Stimulated activated CD4-positive, alpha-beta T cell treated with anti-CD3 and anti-CD28 coated beads, Interleukin-2, amount 100 ng/mL, for 48 hours (primary cell): ENCODE measurements at places on chromosomes 7 and 10.

DNA sequence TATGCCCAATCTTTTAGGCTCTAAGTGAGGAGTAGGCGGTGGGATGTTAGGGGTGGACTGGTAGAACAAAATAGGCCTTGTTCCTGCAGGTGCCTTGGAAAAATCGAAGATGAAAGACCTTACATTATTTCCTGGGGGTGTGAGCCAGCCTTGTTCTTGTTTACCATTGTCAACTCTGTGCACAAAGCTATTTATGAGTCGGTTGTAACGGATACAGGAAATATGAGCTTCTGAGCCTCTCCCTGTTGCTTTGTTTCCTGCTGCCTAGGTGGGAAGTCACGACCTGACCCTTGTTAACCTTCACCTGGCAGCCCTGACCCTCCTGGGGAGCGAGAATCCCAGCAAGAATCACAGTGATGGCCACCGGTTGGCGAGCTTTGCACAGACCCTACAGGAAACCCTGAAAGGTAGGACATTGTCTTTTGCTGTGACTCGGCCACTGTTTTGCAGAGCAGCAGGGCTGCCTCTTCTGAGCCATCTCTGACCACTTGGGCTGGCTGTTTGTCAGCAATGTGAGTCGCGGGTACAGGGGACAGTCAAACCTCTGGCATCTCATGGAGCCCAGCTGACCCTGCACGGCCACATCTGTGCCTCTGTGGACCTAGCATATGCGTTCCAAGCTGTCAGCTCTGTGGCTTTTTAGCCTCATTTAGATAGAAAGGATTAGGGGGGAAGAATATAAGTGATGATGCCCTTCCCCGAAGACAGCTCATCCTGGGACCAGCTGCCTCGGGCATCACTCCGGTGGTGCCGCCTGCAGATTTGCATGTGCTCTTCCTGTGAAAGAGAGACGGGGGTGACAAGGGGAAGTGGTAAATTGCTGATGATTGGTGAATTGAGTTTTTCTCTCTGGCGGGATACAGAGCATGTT is 102.1 kb upstream of the ANLN start:
- no peak for DNase-seq

DNA sequence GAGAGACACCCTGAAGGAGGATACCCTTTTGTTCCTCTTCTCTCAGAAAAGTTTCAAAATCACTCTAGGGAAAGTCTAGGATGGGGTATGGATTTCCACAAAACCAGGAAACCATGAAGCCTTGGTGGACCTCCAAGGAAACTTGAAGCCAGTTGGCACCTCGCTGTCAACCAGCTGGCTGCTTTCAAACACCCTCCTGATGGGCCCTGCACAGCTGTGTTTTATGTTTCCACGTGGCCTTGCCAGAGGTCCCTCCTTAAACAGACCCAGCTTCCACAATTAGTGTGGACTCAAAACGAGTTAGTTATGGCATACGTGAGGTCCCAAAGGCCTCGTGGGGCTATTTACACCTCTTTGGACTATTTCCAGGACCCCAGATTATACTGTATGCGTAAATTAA is 5.9 kb downstream of the PPP1R3A start:
- no peak for DNase-seq

DNA sequence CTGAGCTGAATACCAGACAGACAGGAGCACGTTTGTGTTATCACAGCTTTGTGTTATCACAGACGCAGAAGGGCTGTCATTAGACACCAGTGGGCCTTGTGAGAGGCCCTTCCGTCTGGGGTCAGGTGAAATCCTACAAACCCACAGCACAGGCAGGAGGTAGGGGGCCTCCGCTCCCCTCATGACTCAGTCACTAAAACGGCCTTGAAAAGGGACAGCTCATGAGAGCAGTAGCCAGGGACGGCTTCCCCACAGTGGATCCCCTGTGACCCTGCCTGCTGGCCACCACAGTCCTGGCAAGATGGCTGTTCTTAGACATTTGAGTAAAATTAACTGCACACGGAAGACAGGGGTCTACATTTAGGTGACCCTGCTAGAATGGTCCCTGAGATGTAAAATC is 215.8 kb upstream of the PPP2R2D start:
- no peak for DNase-seq

DNA sequence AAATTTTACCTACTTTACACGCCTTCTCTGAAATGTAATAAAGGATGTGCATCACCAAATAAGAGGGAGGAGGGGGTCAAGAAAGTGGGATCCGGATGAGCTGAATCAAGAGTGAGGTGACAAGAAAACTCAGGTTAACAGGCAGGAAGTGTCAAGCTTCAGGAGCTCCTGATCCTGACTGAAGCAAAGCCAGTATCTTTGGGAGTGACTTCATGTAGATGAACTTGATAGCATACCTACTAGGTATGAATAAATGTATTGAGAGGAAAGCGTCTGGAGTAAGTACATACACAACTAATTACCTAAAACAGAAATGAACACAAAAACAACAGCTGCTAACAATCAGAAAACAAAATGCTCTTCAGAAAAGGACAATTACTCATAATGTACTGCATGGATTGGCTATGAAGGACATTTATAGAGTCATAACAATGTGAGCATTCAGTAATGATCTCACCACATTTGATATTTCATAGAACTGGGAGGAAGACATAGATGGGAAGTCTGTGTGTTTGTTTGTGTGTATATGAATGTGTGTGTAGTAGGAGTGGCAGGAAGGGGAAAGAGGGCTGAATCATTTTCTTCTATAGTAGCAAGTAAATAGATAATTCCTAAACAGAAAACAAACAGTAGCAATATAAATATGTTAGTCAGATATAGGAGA is 29.4 kb downstream of the PRKG1 start:
- no peak for DNase-seq

DNA sequence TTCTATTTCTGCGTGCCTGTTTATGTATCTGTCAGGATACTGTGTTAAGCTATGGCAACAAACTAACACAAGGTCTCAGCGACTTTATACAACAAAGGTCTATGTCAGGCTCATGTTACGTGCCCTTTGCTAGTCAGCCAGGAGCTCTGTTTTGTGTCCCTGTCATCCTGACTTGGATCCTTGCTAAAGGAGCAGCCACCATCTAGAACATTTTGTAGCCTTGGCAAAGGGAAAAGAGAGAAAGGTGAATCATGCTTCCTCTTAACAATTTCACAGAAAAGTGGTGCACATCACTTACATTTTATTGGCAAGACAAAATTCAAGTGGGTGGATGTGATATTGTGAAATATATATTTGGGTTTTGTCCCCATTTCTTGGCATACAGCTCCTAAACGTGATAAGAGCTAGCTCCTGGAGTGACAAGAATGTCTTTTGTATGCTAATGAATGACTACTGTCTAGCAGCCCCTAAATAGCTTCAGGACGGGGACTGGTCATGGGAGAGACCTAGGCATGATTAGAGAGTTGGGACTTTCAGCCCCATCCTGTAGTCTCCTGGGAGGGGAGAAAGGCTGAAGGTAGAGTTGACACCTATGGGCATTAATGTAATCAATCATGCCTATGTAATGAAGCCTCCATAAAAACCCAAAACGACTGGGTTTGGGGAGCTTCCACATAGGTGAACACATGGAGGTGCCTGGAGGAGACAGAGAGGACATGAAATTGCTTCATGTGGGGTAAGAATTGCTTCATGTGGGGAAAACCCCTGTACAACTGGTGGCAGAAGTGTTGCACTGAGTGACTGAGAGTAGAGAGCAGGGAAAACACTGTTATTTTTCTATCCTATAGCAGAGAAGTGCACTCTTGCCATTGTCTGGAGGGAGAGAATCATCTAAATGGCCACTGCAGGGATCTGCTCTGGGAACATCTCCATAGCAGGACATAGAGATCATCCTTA is 33.0 kb downstream of the MRPL32 start:
- DNase-seq: no peak

DNA sequence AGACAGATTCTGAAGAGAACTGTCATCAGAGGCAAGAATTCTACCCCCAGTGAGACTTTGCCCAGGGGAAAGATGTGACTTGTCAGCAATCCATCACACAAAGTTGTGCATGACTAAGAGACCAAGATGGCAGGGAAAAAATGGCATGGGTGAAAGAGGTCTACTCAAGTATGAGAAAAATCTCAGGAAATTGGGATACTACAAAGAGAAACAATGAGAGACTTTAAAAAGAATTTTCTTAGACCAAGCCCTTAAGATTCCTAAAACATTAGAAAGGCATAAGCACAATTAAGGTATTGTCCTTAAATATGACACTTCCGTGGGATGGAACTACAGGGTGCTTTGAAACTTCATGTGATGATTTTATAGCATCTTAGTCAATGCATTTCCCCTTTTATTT is 45.6 kb upstream of the PDE1C start:
- DNase-seq: no peak

GRCh38 chr7:155458878-155459699 is 1.2 kb downstream of the EN2 start:
- no peak for DNase-seq

GRCh38 chr10:78954689-78955088 is 114.1 kb upstream of the ZMIZ1 start:
- DNase-seq: no peak

GRCh38 chr7:37580376-37580775 is 103.2 kb upstream of the GPR141 start:
- no peak for DNase-seq

GRCh38 chr10:47036771-47037170 is 125.5 kb downstream of the PTPN20 start:
- DNase-seq: no peak

GRCh38 chr7:72622532-72622931 is 205.5 kb downstream of the TYW1B start:
- no peak for DNase-seq

DNA sequence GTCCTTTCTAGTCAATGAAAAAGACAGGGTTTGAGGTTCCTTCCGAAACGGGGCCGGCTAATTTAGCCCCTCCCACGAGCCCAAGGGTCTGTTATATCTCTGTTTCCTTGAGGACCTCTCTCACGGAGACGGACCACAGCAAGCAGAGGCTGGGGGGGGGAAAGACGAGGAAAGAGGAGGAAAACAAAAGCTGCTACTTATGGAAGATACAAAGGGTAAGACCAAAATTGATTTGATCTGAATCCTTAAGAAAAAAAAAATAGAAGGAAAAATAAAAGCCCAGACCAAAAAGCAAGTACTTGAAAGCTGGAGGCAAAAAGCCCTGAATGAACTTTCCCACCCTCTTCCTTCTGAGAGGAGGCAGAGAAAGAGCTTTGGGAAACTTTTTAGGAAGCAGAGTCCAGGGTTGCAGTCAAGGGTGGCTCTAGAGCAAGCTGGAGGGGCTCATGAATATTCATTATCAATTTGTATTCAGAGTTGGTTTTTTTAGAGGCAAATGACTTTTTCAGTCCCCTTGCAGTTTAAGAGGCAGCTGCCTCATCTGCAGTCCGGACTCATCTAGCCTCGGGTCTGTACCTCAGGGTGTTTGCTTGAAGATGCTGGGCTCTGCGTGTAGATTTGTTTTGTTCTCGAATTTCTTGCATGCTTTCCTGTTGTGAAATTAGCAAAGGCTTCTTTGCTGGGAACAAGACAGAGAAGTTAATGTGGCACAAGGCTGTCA is at the start of gene ENTPD1:
Gene ENTPD1 (plus strand): TSS at position 123 of the 721 bp plus-strand sequence. CDS start 77 bp downstream, at position 200.
- DNase-seq: no peak

DNA sequence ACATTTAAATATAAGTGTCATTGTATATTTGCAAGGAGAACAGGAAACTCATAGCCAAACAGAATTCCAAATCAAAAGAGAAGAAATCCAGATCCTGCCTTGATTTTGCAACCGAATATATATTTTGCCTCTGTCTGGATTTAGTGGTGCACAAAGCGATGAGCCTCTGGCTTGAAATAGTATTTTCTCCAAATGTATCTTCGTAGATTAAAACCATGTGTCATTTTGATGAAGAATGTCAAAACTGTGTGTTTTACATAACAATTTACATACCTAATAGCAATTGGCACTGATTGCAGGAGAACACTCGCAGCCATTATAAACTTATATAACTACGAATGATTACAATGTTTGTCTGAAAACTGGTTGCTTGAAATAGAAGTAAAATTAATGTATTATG is 156.4 kb downstream of the ARID5B start:
- no peak for DNase-seq

GRCh38 chr10:91816981-91817380 is 18.8 kb downstream of the TNKS2 start:
- DNase-seq: no peak

DNA sequence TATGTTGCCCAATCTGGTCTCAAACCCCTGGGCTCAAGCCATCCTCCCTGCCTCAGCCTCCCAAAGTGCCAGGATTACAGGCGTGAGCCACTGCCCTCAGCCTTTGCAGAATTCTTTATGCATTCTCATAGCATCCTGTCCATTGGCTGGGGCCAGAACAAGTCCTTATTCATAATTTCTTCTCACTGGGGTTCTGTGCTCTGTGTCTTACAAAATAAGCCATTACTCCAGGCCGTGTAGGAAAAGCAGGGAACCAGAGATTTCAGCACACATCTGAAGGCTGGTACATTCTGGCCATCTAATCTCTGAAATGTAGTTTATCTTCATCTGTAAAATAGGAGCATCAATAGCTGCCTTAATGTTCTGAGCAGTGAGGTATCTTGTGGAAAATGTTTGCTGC is 10.3 kb upstream of the OCM start:
- DNase-seq: no peak

- DNase-seq: no peak
Measured at GRCh38 chr10:34859170-34859569, 44.1 kb upstream of the PARD3 start.

GRCh38 chr10:88062798-88063472 is 199.5 kb downstream of the PTEN start:
- no peak for DNase-seq

DNA sequence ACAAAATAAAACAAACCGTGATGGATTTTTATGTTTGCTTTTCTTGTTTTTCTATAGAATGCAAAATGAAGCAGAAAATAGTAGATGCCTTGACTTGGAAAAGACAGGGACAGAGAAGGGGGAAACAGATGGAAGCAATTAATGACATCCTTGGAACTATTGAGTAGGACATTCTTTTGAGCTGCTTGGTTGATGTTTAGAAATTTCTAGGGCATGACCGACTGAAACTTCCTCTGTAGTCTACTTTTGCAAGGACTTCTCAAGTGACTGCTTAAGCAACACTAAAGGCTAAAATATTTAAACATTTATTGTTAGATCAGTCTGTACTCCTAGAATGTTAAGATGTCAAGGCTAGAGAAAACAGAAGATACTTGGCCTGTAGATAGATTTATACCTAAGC is 49.4 kb downstream of the VCL start:
- DNase-seq: no peak

- DNase-seq: no peak
Measured at GRCh38 chr10:128922619-128923196, 544.3 kb upstream of the MGMT start.

DNA sequence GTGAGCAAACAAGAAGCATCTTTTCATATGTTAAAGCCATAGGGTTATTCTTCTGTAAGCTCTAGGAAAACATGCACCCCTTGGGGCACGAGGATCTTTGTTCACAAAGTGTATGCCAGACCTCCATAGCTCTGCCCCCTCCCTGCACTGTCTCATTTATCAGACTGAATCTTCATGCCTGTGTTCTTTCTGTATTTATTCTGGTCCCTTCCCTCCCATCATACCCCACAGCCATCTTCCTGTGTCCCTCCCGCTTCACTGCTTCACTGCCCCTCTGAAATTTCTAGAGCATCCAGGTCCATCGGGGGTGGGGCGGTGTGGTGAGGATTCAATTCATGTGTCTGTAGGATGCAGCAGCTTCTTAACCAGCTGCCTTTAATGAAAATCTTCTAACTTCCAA is 7.5 kb downstream of the EPHB6 start:
- DNase-seq: no peak

GRCh38 chr7:1029637-1030443 is 14.5 kb upstream of the GPR146 start:
- DNase-seq: no peak

- DNase-seq: no peak
Measured at GRCh38 chr7:129886167-129886817, 66.5 kb downstream of the UBE2H start.
